ENCODE measurements at places on chromosomes 7 and 10.

GRCh38 chr7:140267381-140268226 lies 90.8 kb upstream of the KDM7A start:
- DNase-seq, result no peak

DNA sequence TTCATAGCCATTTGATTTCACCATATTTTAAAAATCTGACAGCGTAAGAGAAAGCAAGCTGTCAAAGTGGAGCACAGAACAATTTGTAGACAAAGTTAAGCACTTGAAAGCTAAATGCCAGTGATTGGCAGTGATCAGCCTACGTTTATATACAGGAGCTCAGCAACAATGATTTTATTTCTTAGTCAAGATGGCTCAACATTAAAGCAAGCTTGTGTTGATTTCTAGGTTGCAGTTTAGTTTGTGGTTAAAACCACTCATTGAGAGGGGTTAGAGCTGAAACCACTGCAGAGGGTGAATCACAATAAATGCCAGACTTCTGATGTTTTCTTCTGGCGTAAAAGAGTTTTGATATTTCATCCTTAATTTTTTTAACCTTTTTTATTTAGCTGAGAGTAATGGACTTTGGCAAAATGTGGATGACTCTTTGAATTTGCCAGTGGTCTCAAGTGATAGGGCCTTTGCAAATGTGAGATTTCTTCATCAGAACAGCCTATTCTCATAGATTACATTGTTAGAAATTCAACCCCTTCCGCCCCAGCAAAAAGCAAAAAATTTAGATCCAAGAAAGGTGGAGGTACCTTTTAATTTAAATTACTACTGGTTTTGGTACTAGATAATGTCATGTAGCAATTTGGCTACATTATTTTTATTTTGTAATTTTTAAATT lies 73.8 kb downstream of the SHOC2 start:
- no peak for DNase-seq

DNA sequence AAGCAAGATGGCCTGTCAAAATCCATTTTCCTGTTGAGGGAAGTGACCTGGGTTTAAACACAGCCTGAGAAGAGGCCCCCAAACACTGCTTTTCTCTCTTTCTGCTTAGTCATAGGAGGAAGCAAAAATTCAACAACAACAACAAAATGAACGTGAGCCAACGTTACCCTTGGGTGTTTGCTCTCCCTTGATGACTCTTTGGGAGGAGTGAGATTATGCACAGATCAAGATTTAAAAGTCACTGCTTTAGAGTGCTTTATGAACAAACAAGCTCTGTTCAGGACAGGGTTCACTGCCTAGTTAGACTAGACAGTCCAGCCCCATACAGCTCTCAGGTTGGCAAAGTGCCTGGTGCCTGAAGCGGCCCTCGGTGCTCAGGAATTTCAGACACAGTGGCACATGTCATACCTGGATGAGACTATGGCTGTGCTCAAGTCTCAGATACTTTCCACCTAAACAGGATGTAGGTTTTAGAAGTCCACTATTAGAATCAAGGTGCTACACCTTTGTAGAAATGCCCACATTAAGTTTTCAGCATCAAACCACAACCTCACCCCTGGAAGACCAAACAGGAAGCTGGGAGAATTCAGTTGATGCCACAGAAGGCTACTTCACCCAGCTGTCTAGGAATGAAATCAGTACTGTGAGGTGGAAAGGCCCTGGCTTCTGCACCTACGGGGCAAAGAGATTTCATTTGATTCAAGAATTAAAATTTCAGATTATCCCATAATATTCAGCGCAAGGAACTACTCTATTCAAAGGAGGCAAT lies 38.7 kb downstream of the DENND11 start:
- DNase-seq, result no peak

GRCh38 chr10:123069246-123069986 lies 60.6 kb downstream of the ACADSB start:
- no peak for DNase-seq

DNA sequence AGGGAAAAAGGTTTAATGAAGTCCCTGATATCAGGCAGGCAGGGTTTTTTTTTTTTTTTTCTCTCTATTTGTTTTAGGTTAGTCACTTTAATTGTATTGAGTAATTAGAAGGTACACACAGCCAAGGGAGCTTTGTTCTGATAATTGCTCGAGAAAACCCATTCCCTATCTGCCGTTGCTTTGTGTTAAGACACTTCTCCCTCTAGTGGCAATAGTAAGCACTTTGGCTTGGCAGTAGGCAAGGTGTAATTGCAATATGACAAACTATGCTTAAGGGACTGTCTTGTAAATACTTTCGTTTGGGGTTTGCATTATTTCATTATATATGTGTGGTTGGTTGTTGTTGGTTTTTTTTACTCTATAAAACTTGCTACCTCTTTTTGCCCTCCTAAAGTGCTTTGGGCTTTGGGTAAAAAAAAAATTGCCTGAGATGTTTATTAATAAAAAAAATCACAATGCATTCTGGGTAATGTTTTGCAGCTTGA lies 113.4 kb downstream of the BTRC start:
- no peak for DNase-seq

GRCh38 chr10:8338177-8338766 lies 283.8 kb downstream of the GATA3 start:
- no peak for DNase-seq

DNA sequence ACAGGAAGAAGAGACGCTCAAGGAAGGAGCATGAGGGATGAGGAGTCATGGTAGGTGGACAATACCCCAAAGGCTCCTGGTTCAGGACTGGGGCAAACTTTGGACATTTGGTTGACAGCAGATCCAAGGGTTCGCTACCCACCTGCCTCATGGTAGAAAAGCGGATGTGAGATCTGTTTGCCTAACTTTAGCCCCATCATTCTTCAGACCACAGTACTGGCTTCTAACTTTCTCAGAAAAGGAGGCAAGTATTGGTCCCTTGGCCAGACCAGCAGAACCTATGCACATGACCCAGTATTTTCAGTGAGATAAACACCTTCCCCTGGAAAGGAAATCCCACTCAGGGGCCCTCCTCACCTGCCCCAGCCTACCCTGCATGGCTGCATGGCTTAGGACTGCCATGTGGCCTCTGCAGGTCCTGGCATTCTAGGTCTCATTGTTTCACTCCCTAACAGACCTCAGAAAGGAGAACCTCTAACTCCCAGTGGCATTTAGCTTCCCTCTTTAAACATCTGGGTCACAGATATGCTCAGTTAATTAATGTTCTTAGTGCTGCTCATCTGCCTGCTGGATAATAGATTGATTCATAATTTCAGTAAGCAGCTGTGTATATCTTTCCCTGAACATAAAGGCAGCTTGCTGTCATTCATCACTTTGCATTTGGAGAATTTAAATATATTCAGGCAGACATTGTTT lies 574.1 kb downstream of the GALNT17 start:
- no peak for DNase-seq

GRCh38 chr10:112832959-112833358 lies 117.1 kb upstream of the TCF7L2 start:
- DNase-seq, result no peak

- DNase-seq, result no peak
Observed at GRCh38 chr7:114922652-114923402, 933 bp downstream of the MDFIC start.

- no peak for DNase-seq
Observed at GRCh38 chr10:11116361-11116760, 98.7 kb downstream of the CELF2 start.

DNA sequence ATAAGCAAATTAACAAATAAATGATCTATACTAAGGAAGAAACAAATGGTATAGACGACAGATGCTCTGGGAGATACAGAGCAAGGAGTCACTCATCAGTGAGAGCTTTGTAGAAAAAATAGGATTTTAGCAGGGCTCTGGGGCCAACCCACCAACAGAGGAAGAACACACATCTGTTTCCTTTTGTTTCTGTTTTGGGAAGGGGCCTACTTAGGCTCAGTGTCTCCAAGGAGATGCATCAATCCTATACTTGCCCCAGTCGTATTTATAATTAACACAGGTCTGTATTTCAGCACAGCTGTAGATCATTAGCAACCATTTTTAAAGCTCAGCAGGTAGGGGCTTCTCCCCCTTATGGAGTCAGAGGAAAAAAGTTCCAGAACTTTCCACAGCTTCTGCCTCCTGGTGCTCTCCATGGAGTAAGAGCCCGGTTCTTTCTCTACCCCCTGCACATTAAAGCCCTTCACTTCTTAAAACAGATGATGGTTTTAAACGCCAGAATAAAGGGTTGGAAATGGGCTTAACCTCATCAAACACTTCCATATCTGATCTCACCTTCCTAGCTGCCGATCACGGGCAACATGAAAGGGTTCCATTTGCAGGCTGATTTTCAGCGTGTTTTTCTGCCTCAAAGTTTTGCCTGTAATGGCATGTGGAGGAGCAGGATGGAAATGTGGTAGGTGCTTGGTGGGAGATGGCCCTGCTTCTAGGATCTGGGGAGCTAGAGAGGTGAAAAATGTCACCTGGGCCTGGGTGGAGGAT lies 291.7 kb downstream of the TCF7L2 start:
- no peak for DNase-seq

- no peak for DNase-seq
Observed at GRCh38 chr7:140322759-140323158, 75.6 kb downstream of the SLC37A3 start.

- DNase-seq, result no peak
Observed at GRCh38 chr10:49005270-49005669, 65.6 kb upstream of the LRRC18 start.

- DNase-seq, result no peak
Observed at GRCh38 chr7:83593921-83594475, 54.9 kb downstream of the SEMA3E start.

DNA sequence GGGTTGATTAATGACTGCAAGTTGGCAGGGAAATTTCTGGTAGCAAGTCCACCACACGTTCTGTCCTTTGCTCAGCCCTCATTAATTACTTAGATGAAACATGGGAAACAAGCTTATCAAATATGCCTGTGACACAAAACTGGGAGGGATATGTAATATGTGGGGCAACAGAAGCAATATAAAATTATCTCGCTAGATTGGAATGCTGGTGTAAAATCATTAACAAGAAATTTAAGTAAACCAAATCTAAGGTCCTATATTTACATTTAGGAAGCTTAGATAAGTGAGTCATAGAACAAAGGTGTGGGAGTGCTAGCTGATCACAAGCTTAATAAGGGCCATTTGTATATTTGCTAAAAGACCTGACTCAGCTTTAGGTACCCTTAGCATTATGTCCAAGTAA lies 23.5 kb downstream of the TRPV5 start:
- DNase-seq, result no peak

- DNase-seq, result no peak
Observed at GRCh38 chr7:12552876-12553275, 17.6 kb upstream of the SCIN start.

All from coronary artery (tissue), 2 donors.